ENCODE measurements at places on chromosomes 3 and 15. TPM values are rescaled to one million over a fixed set of nuclear protein-coding genes. Genes with fewer than 3 reads are reported as not detected.

GRCh38 chr15:75195122-75195765, 6.4 kb upstream of the C15orf39 start:
- DNase-seq, result no peak

GRCh38 chr15:32834156-32834555, 116.4 kb downstream of the GREM1 start:
- no peak for DNase-seq

DNA sequence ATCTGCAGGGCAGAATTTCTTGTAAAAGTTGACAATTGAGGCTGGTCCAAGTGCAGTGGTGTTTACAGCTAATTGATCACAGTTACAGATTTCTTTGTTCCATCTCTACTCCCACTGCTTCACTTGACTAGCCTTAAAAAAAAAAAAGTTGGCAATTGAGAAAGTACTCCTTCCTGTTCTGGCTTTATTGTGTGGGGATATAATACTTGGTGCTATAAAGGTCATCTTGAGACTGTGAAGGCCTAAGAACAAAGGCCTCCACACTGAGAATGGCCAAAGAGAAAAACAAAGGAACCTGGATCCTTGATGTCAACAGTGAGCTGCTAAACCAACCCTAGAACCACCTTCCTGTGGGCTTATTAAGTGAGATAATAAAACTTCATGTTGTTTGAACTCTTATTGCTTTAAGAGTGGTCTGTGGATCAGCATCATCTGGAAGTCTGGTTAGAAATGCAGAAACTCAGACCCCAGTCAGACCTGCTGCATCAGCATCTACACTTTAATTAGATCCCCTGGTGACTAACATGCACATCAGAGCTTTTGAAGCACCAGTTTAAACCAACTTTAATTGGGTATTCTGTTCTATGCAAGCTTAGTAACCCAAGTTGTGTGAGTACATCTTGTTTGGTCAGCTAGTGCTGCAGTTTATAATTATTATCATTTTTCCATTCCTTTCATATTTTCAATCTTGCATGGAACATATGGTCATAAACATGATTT, 55.2 kb downstream of the TMOD3 start:
- peak; percentile 77 for DNase-seq

DNA sequence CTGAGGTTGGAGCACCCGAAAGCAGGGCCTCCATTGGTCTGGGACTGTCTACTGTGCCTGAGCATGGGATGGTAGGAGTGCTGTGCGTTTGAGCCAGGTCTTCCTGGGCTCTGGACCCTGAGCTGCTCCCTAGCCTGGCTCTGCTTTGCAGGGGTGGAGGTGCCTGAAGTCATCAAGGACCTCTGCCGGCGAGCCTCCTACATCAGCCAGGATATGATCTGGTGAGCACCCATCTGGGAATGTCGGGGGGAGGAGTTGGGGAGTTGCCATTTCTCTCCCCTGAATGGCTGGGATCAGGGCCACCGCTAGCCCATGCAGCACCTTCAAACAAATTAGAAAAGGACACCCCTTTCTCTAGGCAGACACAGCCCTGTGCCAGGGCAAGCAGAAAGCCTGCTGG, 20.7 kb downstream of the DUOX1 start:
- DNase-seq, result no peak

GPR176 gene
- total RNA-seq, result 53.3 TPM
